Naive thymus-derived CD8-positive, alpha-beta T cell (primary cell): ENCODE measurements at places on chromosomes 4 and X. TPM values are rescaled to one million over a fixed set of nuclear protein-coding genes. Genes with fewer than 3 reads are reported as not detected.

DNA sequence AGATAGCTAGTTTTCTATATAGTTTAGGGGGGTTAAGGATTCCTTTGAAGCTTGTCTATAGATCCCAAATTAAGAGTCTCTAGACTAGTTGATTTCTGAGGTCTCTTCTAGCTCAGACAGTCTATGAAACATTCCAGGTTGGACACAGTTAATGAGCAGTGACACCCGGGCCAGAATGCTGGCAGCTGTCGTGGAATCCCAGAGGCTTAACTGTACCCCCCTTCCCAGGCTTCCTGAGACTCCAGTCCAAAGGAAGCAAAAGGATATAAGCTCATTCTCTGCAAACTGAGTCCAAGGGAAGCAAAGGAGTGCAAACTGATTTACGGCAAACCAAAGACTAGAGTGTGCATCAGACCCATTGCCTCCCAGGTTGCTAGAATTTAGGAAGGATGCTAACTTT is 62.9 kb downstream of the DCX start:
- DNase-seq, result no peak

The ERCC6L gene
- 0.24 TPM for polyA plus RNA-seq

- DNase-seq, result no peak
Observed at GRCh38 chrX:41887691-41888090, 35.7 kb downstream of the CASK start.

DNA sequence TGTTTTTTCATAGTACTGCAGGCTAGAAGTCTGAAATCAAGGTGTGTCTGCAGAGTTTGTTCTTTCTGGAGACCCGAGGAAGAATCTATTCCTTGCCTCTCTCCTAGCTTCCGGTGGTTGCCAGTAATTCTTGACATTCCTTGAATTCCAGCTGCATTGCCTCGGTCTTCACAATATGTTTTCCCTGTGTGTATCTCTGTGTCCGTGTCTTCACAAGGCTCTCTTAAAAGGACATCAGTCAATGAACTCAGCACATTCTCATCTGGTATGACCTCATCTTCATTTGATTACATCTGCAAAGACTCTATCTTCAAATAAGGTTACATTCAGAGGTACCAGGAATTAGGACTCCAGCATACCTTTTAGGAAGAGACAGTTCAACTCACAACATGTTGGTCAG is 163.4 kb downstream of the BANK1 start:
- DNase-seq, result no peak

DNA sequence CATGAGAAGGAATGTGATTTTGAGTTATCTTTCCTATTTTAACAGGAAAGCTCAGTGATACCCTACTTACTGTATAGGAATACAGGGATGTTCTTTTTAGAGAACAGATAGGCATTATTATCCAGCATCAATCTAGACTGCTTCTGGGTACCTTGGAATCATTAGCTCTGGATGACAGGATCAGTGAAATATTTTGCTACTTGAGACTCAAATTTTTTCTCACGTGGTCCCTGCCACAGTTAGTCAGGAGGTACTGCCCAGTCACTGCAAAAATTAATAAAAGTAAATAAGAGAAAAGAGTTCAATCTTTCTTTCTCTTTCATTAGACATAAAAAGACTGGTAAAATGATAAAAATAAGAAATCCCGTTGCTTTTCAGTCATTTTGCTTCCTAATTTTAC is 5.5 kb downstream of the ZNF827 start:
- DNase-seq, result no peak

The AVPR2 gene
- not detected for polyA plus RNA-seq

- no peak for DNase-seq
Observed at GRCh38 chrX:150664290-150664689, 28.9 kb upstream of the MTMR1 start.

DNA sequence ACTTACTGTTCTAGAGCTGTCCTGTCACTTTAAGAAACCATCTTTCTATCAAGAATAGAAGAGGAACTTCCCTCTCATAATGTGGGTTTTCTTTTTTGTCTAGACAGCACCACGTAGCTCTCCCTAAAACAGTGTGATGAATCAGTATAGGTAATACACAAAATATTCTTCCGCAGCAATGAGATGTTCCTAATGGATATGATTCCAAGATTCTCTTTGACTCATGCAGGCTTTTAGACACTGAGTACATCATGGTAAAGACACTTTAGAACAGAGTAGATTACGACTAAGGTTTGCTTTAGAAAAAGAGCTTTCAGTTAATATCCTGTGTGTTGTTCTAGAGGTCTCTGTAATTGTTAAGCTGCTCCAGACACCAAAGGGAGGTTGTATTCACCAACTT is 69.8 kb downstream of the PTTG2 start:
- DNase-seq, result no peak

The ZFP92 gene
- 0.24 TPM for polyA plus RNA-seq

The OPRPN gene
- polyA plus RNA-seq, result not detected
